Urinary bladder (tissue), 4 donors: ENCODE measurements at places on chromosomes 12 and 14. TPM values are rescaled to one million over a fixed set of nuclear protein-coding genes. Genes with fewer than 3 reads are reported as not detected.

TMTC1 gene
- total RNA-seq: 24.8 TPM

IRAK3 gene
- 40.3 TPM for total RNA-seq

SAMD15 gene
- total RNA-seq: 1.3 TPM

FOXG1 gene
- total RNA-seq: not detected

SYNJ2BP gene
- total RNA-seq: 45.9 TPM

GPX2 gene
- total RNA-seq: 21.0 TPM

ABCC9 gene
- total RNA-seq: 75.2 TPM

AKAP3 gene
- 0.63 TPM for total RNA-seq

OTX2 gene
- total RNA-seq: not detected

CRIP1 gene
- 9.4 TPM for total RNA-seq

NDRG2 gene
- 84.5 TPM for total RNA-seq

TAC3 gene
- 21.2 TPM for total RNA-seq

FAM90A1 gene
- total RNA-seq: not detected

ESR2 gene
- 1.7 TPM for total RNA-seq

SLC39A5 gene
- not detected for total RNA-seq

DDX23 gene
- 52.2 TPM for total RNA-seq

PRH2 gene
- total RNA-seq: not detected

UBR7 gene
- 28.2 TPM for total RNA-seq

TSHR gene
- 1.1 TPM for total RNA-seq

PRIMA1 gene
- total RNA-seq: 1.3 TPM

TBX5 gene
- 6.2 TPM for total RNA-seq

MUCL1 gene
- not detected for total RNA-seq

FOS gene
- 219 TPM for total RNA-seq

NRDE2 gene
- 15.6 TPM for total RNA-seq

C12orf54 gene
- 1.5 TPM for total RNA-seq

MED13L gene
- total RNA-seq: 273 TPM

BORCS5 gene
- total RNA-seq: 19.9 TPM

CPSF2 gene
- 35.2 TPM for total RNA-seq

ADAMTS20 gene
- 1.0 TPM for total RNA-seq

CLEC1A gene
- total RNA-seq: 3.2 TPM

KRT86 gene
- total RNA-seq: not detected

COX8C gene
- total RNA-seq: not detected

SDR9C7 gene
- not detected for total RNA-seq

LHX5 gene
- not detected for total RNA-seq

PNP gene
- 12.5 TPM for total RNA-seq

CCT2 gene
- total RNA-seq: 206 TPM

PRB3 gene
- not detected for total RNA-seq

NEUROD4 gene
- total RNA-seq: 0.11 TPM

NYNRIN gene
- 35.4 TPM for total RNA-seq

REM2 gene
- total RNA-seq: 0.16 TPM

ST8SIA1 gene
- total RNA-seq: 19.8 TPM

PTPRR gene
- total RNA-seq: 2.7 TPM

SRRM4 gene
- total RNA-seq: 0.42 TPM

AICDA gene
- total RNA-seq: 0.26 TPM

PTPRO gene
- 4.8 TPM for total RNA-seq

CCDC196 gene
- total RNA-seq: not detected

CLEC6A gene
- total RNA-seq: not detected

TRPV4 gene
- 0.90 TPM for total RNA-seq

STX2 gene
- total RNA-seq: 41.9 TPM

GYS2 gene
- not detected for total RNA-seq
